Central memory CD4-positive, alpha-beta T cell (primary cell): ENCODE measurements at places on chromosomes 7 and 10.

DNA sequence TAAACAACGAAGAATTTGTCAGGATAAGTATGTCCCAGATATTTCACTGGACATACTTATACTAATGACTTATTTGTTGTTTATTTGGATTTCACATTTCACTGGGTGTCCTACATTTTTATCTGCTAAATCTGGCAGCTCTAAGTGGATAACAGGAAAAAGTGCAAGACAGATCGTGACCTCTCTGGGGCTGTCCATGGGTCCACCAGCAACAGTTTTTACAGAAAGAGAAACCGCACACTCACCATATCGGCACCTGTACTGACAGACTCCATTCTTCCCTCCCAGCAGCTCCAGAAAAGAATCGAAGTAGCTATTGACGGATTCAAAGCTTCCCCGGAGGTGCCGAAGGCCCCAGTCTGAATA is 393 bp downstream of the PLA2G12B start:
- no peak for DNase-seq

- no peak for DNase-seq
Measured at GRCh38 chr10:70775679-70776454, 9.3 kb downstream of the TBATA start.

GRCh38 chr7:71308096-71308495 is 176.2 kb downstream of the GALNT17 start:
- DNase-seq = no peak

GRCh38 chr10:69742928-69743602 is 58.6 kb upstream of the COL13A1 start:
- DNase-seq = no peak

DNA sequence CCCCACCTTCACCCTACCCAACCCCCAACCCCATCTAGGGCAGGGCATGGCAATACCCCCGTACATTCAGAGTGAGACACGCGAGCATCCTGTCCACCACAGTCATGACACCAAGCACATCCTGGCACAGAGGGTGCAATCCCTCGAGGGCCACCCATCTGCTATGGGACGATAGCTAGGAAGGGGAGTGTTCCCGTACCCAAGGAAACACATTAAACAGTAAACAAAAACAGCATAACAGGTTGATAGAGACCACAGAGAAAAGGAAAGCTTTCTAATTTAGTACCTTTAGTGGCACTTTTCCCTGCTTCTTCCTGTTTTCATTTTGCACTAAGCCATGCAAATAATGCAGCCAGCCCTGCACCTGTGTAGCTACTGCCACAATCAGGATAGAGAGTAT is 2.3 kb upstream of the SMKR1 start:
- DNase-seq = no peak

GRCh38 chr7:155371884-155372781 is 74.5 kb downstream of the INSIG1 start:
- no peak for DNase-seq

DNA sequence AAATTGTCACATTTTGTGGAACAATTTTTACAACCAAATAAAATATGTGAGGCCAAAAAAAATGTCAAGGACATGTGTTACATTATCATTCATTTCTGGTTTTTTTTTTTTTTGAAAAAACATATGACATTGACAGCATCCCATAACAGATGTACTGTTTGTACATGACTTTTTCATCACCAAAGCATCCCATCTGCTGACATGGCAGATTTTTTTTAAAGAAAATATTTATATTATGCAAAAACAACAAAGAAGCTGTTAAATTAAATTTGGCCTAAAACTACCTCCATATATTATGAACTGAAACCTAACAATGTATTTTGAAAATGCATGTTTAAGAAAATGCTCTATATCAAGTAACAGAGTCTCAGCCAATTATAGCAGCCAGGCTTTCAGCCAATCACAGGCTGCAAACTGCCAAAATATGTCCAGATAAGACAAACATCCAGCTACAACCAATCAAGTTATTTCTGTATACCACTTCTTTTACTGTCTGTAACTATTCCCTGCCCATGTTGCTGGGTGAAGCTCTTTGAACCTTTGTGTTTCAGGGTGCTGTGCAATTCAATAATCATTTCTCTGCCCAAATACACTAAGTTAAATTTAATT is 1111.8 kb downstream of the GRM8 start:
- DNase-seq = no peak

DNA sequence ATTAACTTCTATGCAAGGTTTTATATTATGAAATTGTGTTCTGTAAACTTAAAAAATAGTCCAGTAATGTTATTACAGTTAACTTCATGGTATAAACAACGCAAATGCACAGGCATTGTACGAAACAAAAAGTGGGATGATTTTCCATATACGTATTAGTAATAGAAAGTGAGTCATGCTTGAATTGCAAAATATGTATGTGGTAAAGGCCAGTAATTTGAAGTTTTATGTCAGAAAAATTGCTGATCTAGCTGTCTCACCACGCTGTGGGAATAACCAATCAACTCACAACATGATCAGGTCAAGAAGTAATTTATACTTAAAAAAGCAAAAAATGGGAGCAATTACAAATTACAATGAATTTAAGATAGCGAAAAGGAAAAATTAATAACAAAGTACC is 37.0 kb upstream of the GLI3 start:
- DNase-seq = no peak

DNA sequence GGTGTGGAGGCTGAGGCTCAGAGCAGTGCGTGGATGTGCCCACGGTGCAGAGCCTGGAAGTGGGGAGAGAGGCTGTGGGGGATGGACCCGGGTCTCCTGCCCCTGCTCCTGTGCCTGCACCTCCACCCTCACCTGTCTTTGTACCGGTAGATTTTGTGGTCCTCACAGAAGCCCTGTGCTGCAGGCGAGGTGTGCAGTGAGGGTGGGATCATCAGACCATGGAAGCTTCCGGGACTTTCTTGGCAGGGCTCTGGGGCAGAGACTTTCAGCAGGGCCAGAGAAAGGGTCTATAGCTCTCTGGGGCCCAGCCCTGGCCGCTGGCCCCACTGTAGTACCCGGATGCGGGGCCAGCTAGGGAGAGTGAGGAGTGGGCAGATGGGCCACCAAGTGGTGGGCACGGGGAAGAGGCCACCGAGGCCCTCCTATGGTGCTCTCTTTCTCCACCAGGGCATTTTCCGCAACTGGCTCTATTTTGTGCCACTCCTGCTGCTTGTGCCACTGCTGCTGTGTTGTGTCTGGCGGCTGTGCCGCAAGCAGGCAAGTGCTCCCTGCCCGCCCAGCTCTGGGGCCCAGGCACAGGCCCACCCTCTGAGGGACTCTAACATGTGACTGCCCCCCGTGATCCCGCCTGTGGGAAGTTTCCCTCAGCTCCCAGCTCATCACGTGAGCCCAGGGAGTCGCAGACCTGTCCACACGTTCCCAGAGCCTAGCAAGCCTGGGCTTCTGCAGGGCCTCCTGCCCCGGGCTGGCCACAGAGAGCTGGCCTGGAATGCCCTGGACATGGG is 22.1 kb downstream of the ANTXRL start:
- no peak for DNase-seq

DNA sequence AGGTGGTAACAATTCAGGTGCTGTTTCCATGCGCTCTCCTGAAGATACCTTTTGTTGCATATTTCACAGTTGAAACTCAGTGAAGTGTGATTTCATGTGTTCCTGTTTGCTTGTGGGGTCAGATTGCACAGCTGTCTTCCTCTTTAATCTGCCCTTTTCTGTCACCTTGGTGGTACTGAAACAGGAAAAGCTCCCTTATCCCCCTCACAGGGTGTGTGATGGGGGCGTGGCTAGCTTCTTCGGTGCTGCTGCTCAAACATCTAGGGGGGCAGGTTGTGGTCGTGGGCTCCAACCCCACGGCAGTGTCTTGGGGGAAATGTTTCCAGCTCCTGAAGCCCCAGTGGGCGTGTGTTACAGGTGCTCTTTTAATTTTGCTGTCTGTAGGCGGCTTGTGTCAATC is 107.4 kb upstream of the KLF14 start:
- no peak for DNase-seq

GRCh38 chr7:7098280-7098818 is 84.0 kb upstream of the C1GALT1 start:
- DNase-seq = no peak

DNA sequence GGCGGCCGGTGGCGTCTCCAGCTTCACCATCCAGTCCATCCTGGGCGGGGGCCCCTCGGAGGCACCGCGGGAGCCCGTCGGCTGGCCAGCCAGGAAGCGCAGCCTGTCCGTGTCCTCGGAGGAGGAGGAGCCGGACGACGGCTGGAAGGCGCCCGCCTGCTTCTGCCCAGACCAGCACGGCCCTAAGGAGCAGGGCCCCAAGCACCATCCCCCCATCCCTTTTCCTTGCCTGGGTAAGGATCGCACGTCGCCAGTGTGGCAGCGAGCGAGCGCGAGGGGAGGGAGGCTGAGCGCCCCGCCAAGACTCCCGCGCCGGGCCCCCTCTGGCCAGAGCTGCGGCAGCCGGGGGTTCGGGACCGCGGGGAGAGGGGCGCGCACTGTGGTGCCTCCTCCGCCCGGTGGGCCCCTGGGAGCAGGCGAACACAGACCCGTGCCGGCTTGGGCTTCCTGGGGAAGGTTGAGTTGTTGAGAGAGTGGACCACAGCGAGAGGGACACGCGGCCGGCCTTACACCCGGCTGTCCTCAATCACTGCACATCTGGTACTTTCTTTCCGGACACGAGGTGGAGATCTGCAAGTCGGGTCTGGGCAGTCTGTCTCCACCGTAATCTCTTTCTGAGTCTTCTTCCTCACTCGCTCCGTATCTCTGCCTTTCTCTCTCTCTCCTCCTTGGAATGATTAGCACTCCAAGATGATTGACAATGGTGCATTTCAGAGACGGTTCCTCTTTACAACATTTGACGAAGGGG is 652 bp downstream of the HMX2 start:
- no peak for DNase-seq

GRCh38 chr7:2441430-2442058 is 34.7 kb downstream of the GRIFIN start:
- DNase-seq = no peak

- no peak for DNase-seq
Measured at GRCh38 chr10:93879273-93879672, 14.5 kb upstream of the SLC35G1 start.

DNA sequence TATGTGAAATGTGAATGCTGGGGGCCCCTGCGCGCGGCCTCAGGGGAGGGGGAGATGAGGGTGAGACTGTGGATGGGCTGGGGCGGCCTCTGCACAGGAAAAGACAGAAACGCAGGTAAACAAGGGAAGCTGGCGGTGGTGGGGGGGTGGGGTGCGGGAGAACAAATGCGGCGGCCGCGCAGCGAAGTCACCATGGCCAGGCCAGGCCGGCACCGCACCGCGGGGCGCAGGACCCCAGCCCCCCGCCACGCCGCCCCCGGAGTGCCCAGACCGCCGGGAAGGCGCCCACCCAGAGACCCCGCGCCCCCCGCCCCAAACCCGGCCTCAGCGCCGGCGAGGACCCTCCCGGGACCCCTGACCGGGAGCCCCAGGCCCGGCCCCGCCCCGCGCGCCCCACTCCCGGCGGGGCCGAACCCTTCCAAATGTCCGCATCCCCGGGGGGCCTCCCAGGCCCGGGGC is 14.5 kb upstream of the DNAAF5 start:
- no peak for DNase-seq

GRCh38 chr7:106031300-106032035 is 68.4 kb downstream of the CDHR3 start:
- no peak for DNase-seq

DNA sequence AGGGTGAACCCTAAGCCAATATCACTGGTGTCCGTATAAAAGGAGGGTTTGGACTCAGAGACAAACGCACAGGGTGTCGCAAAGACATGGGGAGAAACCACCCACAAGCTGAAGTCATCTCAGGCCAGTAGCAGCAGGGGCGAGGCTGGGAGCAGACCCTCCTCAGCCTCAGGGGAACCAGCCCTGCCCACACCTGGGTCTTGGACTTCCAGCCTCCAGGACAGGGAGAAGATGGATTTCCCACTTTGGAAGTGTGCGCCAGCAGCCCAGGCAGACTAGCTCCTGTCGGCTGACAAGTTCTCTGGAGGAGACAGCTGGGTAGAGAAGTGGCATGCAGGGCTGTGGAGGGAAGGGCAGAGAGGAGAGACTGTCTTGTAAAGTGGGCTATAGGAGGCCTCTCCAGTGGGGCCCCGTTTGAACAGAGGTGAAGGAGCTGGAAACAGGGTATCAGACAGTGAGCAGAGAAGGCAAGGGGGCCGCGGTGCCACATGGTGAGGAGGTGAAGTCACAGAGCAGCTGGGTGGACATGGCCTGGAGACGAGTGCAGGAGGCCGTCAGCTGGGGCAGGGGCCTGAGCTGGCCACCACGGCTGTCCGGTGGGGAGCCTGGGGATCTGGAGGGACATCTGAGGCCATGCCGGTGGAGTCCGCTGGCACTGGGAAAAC is 475.6 kb downstream of the PTPRN2 start:
- no peak for DNase-seq

DNA sequence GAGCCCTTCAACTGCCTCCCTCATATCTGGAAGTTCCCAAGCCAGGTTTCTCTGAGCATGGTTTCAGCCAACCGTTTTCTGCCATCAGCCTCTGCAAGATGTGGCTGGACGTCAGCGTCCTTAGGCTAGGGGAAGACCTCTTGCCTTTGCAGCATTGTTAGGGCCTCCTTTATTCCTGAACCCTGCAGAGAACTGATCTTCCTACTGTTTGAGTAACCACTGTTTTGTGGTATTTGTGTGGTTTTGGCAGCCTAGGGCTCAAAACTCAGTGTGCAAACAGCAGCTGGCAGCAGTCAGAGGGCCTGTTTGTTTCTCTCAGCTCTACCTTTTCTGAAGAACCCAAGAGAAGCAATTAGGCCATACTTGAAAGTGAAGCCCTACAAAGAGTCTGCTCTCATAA is 83.4 kb upstream of the SEMA3E start:
- DNase-seq = no peak

GRCh38 chr10:119007211-119007574 is 22.3 kb upstream of the NANOS1 start:
- no peak for DNase-seq
